ENCODE measurements at places on chromosomes 5 and 9.

- no peak for DNase-seq
Observed at GRCh38 chr5:60196385-60197113, 303.0 kb upstream of the PDE4D start.

- peak; percentile 46 for DNase-seq
Observed at GRCh38 chr5:127280491-127281220, 9.9 kb upstream of the MEGF10 start.

- peak; percentile 76 for DNase-seq
Observed at GRCh38 chr5:127959152-127959764, 124.3 kb upstream of the SLC12A2 start.

- no peak for DNase-seq
Observed at GRCh38 chr5:75335486-75335885, 1.5 kb upstream of the HMGCR start.

DNA sequence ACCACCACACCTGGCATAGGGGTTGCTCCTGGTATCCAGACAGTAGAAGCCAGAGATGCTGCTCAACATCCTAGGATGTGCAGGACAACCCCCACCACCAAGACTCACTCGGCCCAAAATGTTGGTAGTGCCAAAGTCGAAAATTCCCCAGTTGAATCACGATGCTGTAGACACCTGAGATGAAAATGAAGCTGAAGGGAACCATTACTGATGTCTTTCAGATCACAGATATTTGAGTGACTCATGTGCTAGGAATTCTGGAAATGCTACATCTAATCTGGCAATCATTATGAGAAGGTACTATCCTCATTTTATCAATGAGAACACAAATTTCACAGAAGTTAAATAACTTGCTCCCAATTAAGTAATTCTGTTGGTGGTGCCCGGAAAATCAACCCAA is 21.0 kb upstream of the UBE2QL1 start:
- DNase-seq, result no peak

- DNase-seq, result no peak
Observed at GRCh38 chr5:1315018-1315708, 20.3 kb upstream of the TERT start.

DNA sequence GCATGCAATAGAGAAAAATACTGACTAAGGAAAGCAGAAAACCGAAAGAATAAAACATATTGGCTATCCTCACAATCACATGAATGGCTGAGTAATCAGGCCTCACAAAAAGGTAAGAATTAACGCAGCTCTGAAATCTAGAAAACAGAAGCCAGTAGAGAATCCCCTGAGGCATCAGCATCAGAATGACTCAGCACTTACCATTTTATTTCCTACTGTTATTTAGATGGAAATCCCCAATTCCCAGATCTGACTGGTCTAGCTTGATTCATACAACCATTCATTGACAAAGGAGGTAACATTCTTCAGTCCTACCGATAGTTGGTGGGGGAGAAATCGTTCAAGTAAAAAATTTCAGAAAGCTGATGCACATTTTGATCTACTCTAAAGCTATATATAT is 1408.4 kb upstream of the WWC1 start:
- DNase-seq, result no peak

DNA sequence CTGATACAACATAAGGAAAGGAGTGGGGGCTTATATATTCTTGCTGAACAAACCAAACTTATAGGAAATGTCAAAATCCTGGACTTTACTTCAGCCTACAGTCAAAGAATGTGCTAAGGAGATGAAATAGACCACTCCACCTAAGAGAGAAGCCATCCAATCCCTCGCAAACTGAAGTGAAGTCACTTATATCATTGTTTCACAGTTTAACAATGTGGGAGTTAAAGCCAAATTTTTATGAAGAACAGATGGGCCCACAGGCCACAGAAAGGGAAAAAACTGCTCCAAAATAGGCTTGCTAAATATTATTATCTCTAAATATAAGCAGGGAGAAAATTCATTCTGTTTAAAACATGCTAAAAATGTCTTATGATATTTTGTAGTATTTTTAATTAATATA is 233.3 kb downstream of the GAS1 start:
- no peak for DNase-seq

GRCh38 chr9:117860849-117861248 is 156.6 kb downstream of the TLR4 start:
- DNase-seq, result no peak
